ENCODE measurements at places on chromosomes 5 and 9. TPM values are rescaled to one million over a fixed set of nuclear protein-coding genes. Genes with fewer than 3 reads are reported as not detected.
A peak's percentile ranks its signal among the peaks of the same experiment; 100 is the strongest.

GRCh38 chr9:137619240-137620047 is 639 bp downstream of the EHMT1 start:
- peak overlapping the region; percentile 69 for H3K27ac ChIP-seq
- peak; percentile 72 for DNase-seq
- H3K27me3 ChIP-seq = no peaks in the 10 kb centered on the region
- H3K4me1 ChIP-seq = peaks cover 25% of the 10 kb centered on the region
- peaks cover 3% of the 10 kb centered on the region for H3K36me3 ChIP-seq

DNA sequence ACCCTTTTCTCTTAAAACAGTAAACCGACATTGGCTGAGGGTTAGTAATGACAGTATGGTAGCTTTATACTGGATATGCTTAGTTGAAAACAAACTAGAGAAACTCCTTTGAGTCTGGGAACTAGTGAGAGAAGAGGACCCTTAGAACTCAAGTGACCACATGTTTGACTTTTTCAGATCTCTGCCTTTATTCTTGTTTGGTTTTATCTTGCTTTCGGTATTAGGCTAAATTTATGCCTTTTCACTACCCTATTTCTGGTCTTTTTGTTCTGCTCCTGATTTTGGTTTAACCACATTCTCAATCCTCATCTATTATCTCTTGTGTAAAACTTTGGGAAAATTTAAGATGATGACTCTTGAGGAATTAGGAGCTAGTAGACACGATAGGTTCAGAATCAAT is 11.0 kb downstream of the SNAPC3 start:
- DNase-seq = no peak
- H3K27ac ChIP-seq = no peak overlapping the region
- no peaks in the 10 kb centered on the region for H3K4me1 ChIP-seq
- H3K36me3 ChIP-seq = peaks cover 3% of the 10 kb centered on the region
- no peaks in the 10 kb centered on the region for H3K27me3 ChIP-seq

The OMD gene
- not detected for total RNA-seq

DNA sequence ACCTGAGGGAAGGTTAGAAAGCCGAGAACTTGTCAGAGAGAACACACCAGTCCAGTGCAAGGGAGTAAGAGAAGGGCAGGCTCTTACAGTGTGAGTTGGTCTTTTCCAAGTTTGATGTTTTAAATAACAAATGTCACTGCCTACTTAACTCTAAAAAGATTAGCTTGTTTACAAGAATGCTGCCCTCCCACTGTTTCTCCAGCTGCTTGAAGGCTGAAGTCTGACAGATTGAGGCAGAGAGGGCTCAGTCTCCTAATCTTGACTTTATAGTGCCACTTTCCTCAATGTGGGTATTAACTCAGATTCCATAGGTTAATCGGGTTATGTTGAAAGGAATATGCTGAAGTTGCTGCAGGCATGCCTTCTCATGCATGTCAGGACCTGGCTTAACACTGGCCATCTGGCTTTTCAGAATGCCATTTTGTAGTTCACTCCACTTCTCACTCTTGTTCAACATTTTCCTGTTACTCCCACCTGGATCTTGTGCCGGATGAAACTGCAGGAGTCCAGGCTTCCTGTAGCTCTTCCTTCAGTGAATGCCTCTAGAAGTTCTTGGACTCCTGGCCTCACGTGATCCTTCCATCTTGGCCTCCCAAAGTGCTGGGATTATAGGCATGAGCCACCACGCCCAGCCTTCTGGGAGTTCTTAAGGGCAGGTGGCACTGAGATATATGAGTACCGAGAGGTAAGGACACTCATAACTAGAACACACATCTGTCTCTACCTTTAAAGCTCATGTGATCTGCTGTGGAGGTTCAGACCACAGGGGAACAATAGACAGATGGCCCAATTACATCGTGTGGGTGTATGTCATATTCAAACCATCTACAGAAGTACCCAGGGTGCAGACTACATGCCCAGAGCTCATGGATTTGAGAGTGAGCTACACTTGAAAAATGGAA is 249.7 kb downstream of the ARHGAP26 start:
- no peaks in the 10 kb centered on the region for H3K4me1 ChIP-seq
- H3K27ac ChIP-seq = no peak overlapping the region
- no peak overlapping the region for H3K4me3 ChIP-seq
- H3K36me3 ChIP-seq = no peaks in the 10 kb centered on the region
- no peak for DNase-seq

The DBH gene
- not detected for total RNA-seq

All from B cell (primary cell).